ENCODE measurements at places on chromosomes 11 and 22.

DNA sequence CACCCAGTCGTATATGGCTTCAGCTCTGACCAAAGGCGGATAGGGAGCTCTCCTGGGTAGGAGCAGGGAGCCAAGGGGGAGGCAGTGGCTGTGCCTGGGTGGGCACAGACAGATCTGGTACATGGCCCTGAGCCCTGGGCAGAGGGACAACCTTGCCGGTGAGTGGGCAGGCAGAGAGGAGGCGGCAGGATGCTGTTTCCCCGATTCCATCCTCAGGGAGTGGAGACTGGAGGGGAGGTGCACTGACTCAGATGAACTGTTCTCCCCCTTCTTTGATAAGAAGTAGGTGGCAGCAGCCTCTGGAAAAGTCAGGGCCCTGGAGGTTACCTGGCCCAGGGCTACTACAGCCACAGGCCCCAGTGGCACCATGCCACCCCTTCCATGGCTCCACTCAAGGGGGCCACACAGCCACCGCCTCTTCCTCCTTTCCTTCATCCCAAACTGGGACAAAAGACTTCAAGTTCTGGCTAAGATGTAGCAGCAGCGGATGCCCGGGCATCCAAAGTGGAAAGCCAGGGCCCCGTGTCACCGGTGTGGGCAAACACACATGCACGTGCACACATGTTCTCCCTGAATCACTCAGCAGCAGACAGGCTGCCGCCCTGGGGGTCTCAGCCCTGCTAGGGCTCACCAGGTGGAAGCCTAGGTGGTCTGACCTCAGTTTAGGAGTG is 13.4 kb downstream of the CXCR5 start:
- no peak for DNase-seq

- DNase-seq = no peak
These were observed 3.2 kb upstream of the CACNA1I start for GRCh38 chr22:39567135-39567946.

- no peak for DNase-seq
These were observed 31.3 kb downstream of the MTNR1B start for GRCh38 chr11:93000511-93001476.

DNA sequence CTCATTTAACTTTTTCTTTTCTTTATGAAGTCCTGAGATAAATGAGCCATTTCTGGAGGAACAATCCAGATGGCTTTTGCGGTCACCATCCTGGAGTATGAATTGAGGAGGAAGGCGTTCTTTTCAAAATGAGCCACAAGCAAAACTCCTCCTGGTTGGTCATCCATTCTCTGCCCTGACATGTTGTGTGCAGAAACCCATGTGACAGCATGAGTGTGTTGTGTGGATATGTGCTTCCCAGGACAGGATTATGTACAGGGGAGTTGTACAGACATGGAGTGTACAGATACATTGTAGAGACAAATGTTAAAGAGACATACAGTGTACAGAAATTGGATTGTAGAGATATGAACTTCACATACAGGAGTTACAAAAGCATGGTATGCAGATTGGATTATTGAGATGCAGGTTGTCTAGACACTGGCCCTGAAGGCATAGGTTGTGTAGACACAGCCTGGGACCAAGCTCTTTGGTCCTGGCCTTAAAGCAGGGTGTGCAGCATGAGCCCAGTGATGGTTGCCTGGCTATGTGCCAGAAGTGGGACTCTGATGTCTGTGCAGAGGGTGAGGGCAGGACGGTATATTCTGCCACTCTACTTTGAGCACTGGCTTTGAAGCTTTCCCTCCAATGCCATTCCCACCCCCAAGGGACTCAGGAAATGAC is 178.5 kb upstream of the ZBED5 start:
- DNase-seq = no peak

DNA sequence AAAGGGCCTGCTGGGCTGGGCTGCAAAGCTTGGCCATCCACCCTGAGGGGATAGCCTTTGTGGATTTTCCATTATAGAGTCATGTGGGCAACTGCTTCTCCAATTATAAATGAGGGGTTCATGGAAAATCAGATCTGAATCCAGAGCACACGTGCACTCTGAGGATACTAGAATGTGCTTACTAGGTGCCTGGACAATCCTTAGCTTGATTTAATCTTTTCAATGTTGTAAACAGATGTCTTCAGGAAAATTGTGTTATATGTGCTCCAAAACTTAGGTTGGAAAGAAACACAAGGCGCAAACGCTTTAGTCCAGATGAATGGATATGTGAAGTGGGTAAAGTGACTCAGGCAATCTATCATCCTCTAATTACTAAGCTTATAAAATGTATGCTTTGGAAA is 92.0 kb downstream of the SLC17A6 start:
- DNase-seq = no peak

GRCh38 chr11:47355283-47356128 is 3.0 kb upstream of the MYBPC3 start:
- DNase-seq = peak; percentile 89

DNA sequence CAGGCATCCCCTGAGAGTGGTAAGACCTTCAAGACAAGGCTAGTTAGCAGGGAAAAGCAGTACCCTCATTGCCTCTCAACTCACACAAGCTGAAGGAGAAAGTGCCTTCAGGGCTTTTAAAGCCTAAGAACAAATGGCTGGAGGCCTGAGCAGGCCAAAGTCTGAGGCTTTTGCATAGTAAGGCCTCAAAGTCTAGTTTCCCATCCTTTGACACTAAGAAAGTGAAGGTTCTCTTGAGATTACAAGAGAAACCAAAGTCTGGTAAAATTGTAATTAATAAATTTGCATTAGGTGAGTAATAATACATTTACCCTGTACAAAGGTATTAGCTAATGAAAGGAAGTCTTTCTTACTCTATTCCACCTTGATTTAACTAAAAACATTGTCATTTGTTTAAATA is 47.0 kb upstream of the CCDC89 start:
- DNase-seq = no peak

DNA sequence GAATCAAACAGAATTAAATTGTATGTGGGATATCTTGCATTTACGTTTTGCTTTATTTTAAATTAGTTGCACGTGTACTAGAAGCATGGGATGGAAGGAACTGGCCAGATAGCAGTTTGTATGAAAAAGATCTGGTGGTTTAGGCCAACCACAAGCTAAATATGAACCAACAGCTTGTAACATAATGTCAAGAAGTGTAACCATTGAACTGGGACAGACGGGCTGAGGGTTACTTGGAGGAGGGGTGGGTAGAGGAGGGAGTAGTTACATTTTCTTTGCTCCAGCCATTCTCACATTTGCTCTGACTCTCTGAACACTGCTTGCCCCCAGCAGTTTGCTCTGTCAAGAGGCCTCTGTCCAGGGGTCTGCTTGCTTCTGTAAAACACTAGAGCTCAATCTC is 31.7 kb upstream of the CXCR5 start:
- no peak for DNase-seq

DNA sequence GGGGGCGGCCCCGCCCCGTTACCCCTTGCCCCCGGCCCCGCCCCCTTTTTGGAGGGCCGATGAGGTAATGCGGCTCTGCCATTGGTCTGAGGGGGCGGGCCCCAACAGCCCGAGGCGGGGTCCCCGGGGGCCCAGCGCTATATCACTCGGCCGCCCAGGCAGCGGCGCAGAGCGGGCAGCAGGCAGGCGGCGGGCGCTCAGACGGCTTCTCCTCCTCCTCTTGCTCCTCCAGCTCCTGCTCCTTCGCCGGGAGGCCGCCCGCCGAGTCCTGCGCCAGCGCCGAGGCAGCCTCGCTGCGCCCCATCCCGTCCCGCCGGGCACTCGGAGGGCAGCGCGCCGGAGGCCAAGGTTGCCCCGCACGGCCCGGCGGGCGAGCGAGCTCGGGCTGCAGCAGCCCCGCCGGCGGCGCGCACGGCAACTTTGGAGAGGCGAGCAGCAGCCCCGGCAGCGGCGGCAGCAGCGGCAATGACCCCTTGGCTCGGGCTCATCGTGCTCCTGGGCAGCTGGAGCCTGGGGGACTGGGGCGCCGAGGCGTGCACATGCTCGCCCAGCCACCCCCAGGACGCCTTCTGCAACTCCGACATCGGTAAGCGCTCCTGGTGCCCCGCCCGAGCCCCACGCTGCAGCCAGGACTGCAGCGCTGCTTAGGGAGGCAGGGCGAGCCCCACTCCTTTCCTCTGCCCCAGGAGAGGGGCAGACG is at the start of gene TIMP3:
Gene TIMP3 (plus strand): TSS at position 169 of the 700 bp plus-strand sequence. CDS start 297 bp downstream, at position 466.
- DNase-seq = peak; percentile 84

DNA sequence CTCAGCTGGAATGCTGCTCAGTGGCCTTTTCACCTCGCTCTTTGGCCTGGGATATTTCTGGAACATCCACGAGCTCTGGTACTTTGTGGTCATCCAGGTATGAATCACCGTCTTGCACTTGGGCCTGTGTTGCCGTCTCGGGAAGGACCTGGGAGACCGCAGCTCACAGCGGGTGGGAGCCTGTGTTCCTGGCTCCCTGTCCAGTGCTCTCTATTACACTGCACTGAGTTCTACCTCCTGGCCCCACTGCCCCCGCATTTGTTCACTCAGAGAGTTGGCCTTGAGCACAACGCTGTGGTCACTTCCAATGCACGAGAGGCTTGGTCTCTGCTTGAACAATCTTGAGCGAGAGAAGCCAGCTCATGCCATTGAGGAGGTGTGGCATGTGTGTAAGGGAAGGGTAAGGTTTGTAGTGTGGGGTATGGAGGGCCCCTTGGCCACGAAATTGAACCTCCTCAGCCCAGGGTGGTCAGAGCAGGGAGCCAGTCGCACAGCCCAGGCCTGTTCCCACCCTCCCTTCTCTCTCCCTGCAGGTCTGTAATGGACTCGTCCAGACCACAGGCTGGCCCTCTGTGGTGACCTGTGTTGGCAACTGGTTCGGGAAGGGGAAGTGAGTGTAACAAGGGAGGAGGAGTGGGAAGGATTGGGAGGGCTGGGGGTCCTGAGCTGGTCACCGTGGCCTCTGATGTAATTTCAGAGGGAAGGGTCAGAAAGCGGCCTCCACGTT is 16.2 kb downstream of the SLC37A2 start:
- no peak for DNase-seq

DNA sequence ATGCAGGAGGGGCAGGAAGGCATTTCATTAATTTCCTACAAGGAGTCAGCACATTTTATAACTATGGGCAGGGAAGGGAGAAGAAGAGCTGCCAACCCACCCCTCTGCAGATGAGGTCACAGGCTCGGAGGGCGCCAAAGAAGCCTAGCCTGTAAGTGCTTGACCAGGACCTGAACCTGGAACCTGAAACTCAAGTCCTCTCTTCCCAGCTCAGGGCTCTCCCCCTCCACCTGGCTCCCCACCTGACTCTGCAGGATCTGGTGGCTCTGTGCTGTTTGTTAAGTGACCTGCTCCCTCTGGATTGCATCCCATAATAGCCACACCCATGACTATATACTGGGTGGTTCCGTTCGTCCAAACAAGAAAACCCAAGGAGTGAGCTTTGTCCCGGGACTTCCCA is 27.3 kb downstream of the SCGB1A1 start:
- no peak for DNase-seq

DNA sequence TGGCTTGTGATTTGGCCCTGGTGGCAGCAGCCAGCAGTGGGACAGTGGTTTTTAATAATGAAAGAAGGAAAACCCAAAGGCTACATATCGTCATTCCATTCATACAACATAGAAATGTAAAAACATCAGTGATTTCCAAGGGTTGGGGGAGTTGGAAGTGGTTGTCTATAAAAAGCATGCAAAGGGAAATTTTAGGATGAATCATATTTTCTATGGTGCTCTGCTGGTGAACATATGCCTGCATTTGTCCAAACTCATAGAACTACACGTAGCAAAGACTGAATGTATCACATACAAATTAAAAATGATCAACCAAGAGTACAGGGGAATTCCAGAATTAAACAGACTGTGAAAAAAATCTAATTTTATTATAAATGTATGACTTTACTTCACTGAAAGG is 11.1 kb downstream of the OR5B3 start:
- DNase-seq = no peak

GRCh38 chr11:40986320-40986719 is 473.1 kb downstream of the LRRC4C start:
- DNase-seq = no peak

- no peak for DNase-seq
These were observed 232.2 kb downstream of the FAM76B start for GRCh38 chr11:95557376-95557775.

DNA sequence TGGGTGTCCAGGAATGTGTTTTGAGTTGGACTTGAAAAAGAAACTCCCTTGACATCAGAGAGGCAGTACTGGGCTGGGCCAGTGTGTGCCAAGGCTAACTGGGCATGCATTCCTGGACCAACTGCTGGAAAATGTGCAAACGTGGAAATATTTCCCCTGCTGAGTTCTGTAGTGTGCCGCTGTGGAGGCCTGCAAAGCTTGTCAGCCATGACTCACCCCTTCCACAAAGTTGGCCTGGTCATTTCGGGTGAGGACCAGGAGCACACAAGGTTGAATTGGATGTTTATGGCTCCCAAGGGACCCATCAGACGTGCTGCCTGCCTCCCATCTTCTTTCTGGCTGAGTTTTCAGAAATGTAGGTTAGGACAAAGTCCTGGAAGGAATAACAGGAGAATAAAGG is 513.1 kb downstream of the MIAT start:
- DNase-seq = no peak

- no peak for DNase-seq
These were observed 47.5 kb downstream of the PICALM start for GRCh38 chr11:86021377-86021776.

DNA sequence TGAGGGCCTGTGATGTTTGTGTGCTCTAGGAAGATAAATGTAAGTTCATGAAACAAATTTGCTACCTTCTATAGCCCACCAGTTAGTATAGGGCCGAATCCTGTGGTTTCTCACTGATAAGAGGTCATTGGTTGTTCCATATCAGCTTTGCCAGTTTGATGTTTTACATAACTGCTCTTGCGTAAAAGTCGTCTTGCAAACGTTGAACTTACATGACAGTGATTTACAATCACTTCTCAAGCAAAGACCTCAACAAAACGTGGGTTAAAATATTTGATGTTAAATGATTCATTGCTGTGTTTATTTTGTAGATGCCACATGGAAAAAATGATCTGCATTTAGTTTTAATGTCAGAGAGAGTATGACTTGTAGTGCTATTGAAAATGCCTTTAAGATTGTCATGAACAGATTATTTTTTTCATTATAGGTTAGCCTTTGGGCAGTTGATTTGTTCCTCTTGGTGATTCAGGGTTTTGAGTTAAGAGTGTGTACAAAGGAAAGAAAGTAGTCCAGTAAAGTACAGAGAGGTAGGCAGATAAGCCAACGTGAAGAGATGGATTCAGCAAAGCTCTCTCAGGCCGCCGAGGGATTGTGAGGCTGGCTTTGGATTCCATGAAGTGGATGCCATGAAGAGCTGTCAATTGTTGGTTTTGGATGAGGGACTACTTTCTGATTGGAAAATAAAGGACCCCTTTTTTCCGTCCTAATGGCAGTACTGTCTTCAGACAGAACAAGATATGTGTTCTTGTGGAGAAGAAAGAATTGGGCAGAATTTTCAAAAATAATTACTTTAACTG is 2.6 kb downstream of the EWSR1 start:
- DNase-seq = no peak

GRCh38 chr11:69911310-69912160 is 92.3 kb upstream of the FGF3 start:
- DNase-seq = no peak

DNA sequence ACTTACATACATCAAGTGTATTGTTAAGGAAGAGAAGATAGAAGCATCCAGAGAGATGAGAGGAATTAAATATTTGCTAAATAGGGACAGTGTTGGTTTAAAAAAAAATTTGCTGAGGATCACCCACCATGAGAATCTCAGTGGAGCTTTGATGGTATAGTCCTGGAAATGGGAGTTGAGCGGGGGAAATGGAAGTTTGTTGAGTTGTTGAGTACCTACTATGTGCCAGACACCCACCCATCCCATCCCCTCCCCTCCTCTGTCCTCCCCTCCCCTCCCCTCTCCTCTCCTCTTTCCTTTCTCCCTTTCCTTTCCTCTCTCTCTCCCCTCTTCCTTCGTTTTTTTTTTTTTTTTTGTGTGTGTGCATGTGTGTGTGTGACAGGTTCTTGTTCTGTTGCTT is 4.7 kb upstream of the MFRP start:
- no peak for DNase-seq

Data from HEK293T (cell line).